ENCODE measurements at places on chromosomes 11 and 22.
A peak's percentile ranks its signal among the peaks of the same experiment; 100 is the strongest.

GRCh38 chr22:27068121-27068520, 410.7 kb downstream of the MIAT start:
- no peak for DNase-seq

DNA sequence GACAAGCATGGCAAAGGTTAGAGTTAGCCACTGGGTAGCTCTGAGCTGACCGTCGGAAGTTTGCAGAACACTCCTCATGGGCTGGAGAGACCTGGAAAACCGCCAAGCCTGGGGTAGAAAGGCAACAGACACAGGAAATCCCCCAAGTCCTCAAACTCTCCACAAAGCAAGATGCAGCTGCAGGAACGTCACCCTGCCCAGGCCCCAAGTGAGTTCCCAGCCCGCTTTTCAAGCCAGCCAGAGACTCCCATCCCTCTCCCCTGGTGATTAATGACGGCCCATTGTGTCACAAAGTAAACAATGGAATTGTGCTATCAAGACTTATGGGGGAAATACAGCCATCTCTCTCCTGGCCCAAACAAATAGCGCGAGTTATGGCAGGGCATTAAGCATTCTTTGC, 633.0 kb downstream of the TBC1D22A start:
- no peak for DNase-seq

GRCh38 chr22:33803371-33804282, 116.6 kb downstream of the LARGE1 start:
- no peak for DNase-seq

- no peak for DNase-seq
Observed at GRCh38 chr11:68756171-68756766, 4.9 kb upstream of the TESMIN start.

- no peak for DNase-seq
Observed at GRCh38 chr22:17972385-17973191, 51.8 kb downstream of the MICAL3 start.

GRCh38 chr22:37154925-37155712, 5.4 kb upstream of the IL2RB start:
- no peak for DNase-seq

DNA sequence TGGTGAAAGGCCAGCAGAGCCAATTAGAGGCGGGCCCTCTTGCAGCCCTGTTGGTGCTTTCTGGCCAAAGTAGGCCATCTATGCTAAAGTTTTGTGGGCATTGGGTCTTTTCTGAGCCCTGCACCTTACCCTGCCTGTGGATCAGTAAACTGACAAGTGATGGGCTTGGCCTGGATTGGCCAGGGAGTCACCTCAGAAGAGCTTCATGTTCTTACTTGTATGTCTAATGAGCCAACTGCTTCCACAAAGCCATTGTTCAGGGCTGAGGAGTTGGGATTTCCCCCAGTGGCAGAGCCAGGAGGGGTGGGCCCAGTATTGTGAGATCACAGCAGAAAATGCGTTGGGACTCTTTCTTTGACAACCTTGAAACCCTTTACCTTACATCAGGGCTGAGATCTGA, 90.4 kb downstream of the CWC15 start:
- no peak for DNase-seq

GRCh38 chr22:42582987-42583386, 29.2 kb downstream of the SERHL2 start:
- DNase-seq, result no peak

DNA sequence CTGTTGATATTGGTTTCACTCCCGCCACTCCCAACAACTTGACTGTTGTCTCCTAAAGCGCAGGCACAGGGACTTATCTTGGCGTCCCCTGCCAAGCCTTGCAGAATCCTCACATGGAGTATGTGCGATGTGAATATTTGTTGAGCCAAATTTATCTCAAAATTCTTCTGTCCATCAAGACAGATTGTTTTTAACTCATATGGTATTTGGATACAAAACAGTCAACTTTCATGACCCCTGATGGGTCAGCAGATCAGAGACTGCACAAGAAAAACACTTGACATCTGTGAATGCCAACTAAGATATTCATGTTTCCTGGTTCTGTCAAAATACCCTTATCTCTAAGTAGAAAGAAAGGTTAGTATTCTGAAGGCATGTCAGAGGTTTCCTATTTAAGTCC, 221.7 kb upstream of the BLID start:
- no peak for DNase-seq

- peak; percentile 22 for DNase-seq
Observed at GRCh38 chr11:78350091-78350645, 67.5 kb downstream of the GAB2 start.

All from naive B cell (primary cell).